ENCODE measurements at places on chromosomes 3 and 15. TPM values are rescaled to one million over a fixed set of nuclear protein-coding genes. Genes with fewer than 3 reads are reported as not detected.

CLDN11 gene
- 13.7 TPM for total RNA-seq

BMF gene
- total RNA-seq: 9.9 TPM

- peak; percentile 63 for DNase-seq
These were observed 84.6 kb downstream of the CD47 start for GRCh38 chr3:108006077-108006771.

GRCh38 chr15:39238443-39238842 lies 342.4 kb upstream of the THBS1 start:
- DNase-seq: no peak

DNA sequence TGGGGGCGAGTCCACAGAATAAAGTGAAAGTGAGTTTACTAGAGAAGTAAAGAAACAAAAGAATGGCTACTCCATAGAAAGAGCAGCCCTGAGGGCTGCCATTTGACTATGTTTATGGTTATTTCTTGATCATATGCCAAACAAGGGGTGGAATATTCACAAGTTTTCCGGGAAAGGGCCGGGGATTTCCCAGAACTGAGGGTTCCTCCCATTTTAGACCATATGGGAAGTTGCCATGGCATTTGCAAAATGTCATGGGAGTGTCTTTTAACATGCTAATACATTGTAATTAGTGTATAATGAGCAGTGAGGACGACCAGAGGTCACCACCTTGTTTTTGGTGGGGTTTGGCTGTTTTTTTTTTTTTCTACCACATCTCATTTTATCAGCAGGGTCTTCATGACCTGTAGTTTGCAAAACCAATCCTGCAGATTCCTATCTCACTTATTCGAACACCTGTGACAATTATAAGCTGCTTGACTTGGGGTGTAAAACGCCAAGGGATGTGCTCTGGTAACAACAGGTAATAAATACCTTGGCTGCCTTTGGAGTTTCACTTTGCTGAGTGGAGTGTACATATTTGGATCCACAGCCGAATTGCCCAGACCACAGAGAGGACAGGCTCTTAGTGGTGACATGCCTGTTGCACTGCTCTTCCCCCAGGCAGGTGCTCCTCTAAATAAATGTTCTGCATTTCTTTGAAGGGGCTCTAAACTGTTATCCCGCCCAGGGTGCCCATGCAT lies 43.6 kb downstream of the C2CD4B start:
- DNase-seq: no peak

- no peak for DNase-seq
These were observed 111.4 kb upstream of the CCNL1 start for GRCh38 chr3:157271283-157271882.

DNA sequence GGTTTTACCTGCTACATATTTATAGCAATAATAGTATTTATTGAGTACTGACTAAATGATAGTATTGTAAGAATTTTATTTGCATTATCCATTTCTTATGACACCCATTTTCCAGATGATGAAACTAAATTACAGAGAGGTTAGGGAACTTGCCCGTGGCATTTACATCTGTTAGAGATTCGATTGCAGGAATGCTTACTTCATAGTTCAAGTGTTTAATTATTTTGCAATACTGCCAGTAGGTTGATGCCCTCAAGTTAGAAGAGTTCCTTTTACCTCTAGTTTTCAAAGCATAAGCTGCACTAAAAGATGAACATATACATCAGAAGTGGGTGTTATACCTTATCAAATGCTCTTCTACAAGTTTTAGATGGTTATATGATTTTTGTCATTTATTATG lies 362.8 kb upstream of the RGMA start:
- DNase-seq: no peak
